ENCODE measurements at places on chromosomes 4 and X.

- no peak for DNase-seq
Observed at GRCh38 chrX:12329476-12329875, 191.2 kb downstream of the FRMPD4 start.

DNA sequence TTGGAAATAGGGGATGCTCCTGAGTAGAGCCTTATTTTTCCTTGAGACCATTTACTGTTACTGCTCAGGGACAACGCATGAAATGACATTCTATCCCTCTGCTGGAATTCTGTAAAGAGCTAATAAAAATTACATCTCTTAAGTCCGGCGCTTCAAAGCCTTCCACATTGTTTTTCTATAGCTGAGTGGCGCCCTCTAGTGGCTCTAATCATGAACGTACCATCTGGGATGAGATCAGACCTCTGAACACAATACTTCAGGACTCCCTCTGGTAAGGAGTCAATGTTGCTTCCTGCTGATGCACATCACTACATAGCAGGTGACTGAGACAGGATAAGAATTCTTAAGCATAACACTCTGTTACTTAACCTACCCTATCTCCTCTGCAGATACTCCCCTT lies 6.0 kb downstream of the HMGN5 start:
- DNase-seq, result no peak

GRCh38 chrX:112826023-112826422 lies 14.6 kb downstream of the AMOT start:
- no peak for DNase-seq

GRCh38 chr4:86948276-86948675 lies 13.5 kb downstream of the AFF1 start:
- DNase-seq, result no peak

DNA sequence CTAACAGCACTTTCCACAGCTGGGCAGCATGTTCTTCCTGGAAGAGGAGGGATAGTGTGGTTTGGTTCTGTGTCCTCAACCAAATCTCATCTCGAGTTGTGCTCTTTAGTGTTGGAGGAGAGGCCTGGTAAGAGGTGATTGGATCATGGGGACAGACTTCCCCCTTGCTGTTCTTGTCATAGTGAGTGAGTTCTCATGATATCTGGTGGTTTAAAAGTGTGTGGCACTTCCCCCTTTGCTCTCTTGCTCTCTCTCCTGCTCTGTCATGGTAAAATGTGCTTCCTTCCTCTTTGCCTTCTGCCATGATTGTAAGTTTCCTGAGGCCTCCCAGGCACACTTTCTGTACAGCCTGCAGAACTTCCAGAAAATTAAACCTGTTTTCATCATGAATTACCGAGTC lies 133.7 kb upstream of the NDP start:
- no peak for DNase-seq

- no peak for DNase-seq
Observed at GRCh38 chr4:120049732-120050494, 16.7 kb downstream of the MAD2L1 start.

- no peak for DNase-seq
Observed at GRCh38 chr4:187251896-187252295, 528.2 kb upstream of the FAT1 start.

- DNase-seq, result no peak
Observed at GRCh38 chrX:101136235-101136634, 38.2 kb downstream of the CENPI start.

DNA sequence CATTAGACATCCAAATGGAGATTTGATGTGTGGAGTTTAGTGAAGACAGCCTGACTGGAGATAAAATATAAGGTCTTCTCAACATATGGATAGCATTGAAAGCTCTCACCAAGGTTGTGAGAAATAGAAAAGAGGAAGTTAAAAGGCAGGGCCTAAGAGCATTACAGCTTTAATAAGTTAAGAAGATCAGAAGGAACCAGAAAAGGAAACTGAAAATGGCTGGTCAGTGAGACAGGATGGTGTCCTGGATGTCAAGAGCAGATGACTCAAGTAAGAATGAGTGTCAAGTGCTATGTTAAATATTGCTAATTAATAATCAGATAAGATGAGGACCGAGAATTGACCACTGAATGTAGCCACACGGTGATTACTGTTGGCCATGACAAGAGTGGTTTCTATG lies 642.9 kb downstream of the STPG2 start:
- no peak for DNase-seq

GRCh38 chrX:71545364-71545763 lies 12.5 kb downstream of the OGT start:
- DNase-seq, result no peak

DNA sequence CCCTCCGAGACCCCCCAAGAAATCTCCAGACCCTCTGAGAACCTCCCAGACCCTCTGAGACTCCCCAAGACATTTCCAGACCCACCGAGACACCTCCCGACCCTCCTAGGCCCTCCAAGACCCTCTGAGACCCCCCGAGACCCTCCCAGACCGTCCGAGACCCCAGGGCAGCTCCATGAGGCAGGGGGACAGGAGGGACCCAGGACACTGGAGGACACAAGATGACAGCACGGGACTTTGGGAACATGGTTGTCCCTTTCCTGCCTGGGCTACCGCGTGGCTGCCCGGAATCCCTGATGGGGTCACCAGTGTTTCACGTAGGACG lies 10.3 kb downstream of the CTBP1 start:
- no peak for DNase-seq

DNA sequence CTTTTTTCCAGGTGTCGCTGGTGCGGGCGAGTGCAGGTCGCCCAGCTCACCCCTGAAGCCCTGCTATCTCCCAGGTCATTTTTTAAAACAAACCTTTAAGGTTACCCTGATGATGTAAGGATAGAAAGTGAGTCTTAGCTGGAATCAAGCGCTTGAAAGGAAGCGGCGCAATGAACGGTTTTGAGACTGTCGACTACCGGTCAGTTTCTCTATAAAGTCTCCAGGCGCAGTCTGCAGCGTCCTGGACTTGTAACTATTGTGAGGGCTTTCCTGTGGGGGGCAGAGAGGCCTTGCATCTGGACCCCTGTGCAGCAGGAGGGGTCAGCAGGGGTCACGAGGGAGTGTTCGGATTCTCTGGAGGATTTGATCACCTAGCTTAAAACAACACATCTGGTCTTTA lies 1.6 kb downstream of the KIT start:
- DNase-seq, result no peak

GRCh38 chr4:162349395-162349794 lies 185.6 kb upstream of the FSTL5 start:
- no peak for DNase-seq

- no peak for DNase-seq
Observed at GRCh38 chr4:7719354-7720174, 220.1 kb downstream of the AFAP1 start.

DNA sequence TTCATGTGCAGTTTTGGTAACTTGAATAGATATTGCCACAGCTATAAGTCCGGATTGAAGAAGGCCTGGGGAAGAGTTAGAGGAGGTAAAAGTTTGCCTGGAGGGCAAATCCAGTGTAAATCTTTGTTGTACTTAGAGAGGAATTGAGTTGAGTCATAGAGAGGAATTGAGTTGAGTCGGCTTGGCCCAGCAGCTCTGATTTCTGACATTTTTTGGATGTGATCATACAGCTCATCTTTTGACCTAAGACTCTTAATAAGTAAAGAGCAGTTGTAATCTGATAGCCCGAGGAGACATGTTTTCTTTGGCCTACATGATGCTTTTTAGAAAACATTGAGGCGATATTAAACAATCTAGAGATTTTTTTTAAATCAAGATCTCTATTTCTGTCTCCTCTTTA lies 3.9 kb downstream of the KIT start:
- DNase-seq, result no peak

- no peak for DNase-seq
Observed at GRCh38 chr4:37568489-37568888, 117.7 kb downstream of the RELL1 start.

GRCh38 chrX:46251755-46252154 lies 293.5 kb downstream of the ZNF674 start:
- DNase-seq, result no peak

- DNase-seq, result no peak
Observed at GRCh38 chr4:83285055-83285407, 433 bp upstream of the COQ2 start.

GRCh38 chr4:111011458-111011857 lies 388.6 kb upstream of the PITX2 start:
- no peak for DNase-seq

DNA sequence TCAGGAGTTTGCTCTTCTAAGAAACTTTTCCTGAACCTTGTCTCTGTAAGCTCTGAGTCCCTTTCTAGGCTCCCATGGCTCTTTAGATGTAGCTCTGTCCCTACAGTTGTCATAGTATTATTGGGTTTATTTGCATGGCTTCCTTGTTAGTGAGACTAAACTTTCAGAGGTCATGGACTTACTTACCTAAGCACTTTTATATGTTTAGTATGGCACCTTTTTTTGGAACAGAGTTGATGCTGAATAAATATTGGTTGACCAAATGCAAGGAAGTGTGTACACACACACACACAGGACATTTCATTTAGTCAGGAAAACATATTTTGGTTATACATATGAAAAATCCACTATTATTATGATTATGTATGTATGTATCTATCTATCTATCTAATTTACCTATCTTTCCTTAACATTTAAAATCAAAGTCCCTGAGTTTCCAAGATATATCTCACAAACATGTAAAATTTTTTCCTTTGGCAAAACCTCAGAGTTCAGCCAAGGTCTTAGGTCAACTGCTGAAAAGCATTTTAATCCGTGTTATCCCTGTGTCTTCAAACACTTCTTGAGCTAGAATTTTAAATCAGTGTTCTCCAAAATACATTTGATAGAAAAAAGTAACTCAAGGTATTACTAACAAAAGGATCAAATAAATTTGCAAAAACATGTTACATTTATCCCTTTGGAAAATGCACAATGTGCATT lies 47.1 kb upstream of the GBA3 start:
- DNase-seq, result no peak

GRCh38 chr4:175988511-175988910 lies 77.1 kb upstream of the WDR17 start:
- DNase-seq, result no peak

DNA sequence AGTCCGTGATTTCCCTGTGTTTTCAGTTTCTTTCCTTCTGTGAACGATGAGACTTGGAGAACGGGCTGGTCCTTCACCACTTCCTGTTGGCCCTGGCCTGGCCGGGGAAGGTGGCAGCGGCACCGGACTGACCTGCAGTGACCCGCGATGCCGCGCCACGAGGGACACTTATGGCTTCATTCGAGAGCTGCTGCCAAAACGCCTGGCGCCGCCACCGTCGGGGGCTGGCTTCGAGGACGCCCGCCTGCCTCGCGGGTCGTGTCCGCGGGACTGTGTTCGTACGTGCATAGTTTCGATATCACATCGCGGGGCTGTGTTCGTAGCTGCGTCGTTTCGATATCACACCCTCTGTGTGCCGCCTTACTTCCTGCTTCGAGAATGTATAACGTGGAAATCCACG lies 7.5 kb upstream of the UVSSA start:
- no peak for DNase-seq

DNA sequence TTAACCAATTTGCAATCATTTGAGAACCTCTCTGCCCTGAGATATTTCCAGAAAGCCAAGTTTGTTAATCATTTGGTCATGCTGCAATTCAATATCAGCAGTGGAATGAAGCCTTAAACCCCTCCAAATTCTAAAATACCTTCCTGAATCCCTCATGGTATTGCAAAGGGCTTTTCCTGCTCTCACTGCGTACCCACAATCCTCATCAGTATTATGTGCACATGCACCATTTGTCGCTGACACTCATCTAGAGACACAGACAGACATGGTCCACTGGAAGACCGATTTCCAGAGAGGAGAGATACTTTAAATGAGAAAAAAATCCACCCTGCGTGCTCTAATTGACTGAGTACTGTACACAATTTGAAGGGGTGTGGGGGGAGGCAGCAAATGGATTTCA lies 104.4 kb downstream of the GPC3 start:
- DNase-seq, result no peak

GRCh38 chrX:115330498-115331168 lies 41.1 kb downstream of the LUZP4 start:
- peak; percentile 5 for DNase-seq

GRCh38 chr4:2648159-2648814 lies 107.8 kb downstream of the TNIP2 start:
- DNase-seq, result no peak

DNA sequence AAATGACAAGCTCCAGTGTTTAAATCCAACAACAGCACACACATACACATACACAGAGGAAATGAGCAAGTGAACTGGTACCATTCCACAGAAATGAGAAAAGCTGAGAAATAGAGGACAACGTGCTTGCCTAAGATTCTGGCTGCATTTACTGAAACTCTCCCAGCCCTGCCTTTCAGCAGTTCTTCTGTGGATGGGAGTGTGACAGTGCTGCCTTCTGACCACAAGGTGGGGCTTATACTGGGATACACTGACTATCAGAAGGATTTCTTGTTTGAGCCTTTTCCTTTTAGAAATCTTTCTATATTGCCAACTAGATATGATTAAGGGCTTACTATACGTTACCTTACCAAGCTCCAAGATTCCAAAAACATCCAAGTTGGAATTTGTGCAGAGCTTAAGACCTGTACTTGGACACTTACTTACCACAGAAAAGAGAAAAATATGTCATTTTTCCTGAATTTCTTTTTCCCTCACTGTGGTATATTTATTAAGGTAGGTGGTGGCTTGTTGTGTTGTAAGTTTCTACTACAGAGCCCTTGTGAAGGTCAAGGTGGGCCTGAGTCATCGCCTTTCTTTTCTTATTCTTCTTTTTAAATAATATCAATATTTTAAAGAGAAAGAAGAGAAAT lies 10.7 kb upstream of the CXCL8 start:
- peak; percentile 3 for DNase-seq

GRCh38 chrX:141724186-141724585 lies 25.6 kb upstream of the SPANXD start:
- DNase-seq, result no peak

GRCh38 chr4:175325230-175325629 lies 407.1 kb downstream of the ADAM29 start:
- no peak for DNase-seq

GRCh38 chr4:177461606-177462005 lies 19.4 kb upstream of the AGA start:
- no peak for DNase-seq

- no peak for DNase-seq
Observed at GRCh38 chrX:83469551-83469950, 38.5 kb upstream of the POU3F4 start.

DNA sequence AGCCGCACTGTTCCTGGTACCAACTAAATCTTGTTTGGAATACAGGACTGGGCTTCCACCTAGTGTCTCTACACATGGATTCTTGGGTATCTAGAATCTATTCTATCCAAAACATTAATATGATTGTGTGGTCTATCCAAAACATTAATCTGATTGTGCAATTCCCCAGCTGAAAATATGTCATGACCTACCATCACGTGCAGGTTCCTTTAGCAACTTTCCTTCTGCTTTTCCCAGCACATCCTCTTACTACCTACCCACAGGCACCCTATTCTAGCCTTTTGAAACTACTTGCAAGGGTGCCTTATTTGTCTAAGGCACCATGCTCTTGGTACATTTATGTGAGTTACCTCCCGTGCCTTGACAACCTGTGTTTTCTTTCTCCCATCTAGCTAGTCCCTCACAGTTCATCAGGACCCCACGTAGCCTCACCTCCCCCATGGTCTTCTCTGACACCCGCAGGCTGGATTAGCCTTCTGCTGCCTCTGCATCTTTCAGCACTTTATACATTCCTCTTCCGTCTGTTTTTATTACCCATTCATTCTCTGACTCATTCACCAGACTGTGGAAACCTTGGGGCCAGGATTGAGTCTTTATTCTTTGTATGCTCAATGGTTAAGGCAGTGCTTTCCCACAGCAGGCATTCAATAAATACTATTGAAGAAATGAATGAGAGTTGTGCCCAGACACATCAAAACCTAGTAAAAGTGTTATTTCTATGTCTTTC lies 88.8 kb upstream of the FAM9B start:
- no peak for DNase-seq

- DNase-seq, result no peak
Observed at GRCh38 chr4:5970381-5971077, 47.7 kb downstream of the C4orf50 start.

Measured in NCI-H1417 treated with DMSO at 0.1 percent for 48 hours (cell line).